AG04450 (cell line): ENCODE measurements at places on chromosomes 5 and 9. TPM values are rescaled to one million over a fixed set of nuclear protein-coding genes. Genes with fewer than 3 reads are reported as not detected.

DNA sequence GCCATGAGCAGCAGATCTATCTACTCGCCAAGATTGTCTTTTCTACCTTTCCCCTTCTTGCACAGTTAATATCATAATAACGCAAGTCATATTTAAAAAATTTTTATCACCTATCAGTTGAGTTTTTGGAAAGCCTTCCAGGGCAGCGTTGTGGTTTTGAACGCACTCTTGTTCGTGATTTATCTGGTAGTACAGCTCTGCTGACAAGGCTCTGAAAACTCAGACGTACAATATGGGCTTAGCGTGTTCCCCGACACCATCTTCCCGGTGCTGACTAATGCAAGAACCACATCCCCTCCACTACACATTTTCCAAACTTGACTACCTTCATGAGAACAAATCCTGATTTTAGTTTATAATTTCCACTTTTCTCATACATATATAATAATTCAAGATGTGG lies 1.6 kb upstream of the NFIL3 start:
- DNase-seq: no peak

DNA sequence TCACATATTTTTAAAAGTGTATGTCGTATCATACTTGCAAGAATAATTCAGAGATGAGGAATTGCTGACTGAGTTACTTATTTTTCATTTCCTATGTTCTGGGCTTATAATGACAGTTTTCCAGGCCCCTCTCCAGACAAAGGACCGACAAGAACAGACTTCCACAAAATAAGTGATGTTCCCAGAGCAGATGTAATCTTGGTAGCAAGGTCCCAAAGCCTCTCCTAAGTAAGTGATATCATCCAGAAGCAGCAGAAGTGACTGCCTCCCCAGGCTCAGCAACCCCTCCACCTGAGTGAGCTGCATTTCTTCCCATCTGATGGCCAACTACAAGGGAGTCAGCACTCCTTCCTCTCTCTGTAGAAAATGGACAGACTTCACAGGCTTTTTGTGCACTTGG lies 57.1 kb downstream of the SEMA6A start:
- DNase-seq: no peak

DNA sequence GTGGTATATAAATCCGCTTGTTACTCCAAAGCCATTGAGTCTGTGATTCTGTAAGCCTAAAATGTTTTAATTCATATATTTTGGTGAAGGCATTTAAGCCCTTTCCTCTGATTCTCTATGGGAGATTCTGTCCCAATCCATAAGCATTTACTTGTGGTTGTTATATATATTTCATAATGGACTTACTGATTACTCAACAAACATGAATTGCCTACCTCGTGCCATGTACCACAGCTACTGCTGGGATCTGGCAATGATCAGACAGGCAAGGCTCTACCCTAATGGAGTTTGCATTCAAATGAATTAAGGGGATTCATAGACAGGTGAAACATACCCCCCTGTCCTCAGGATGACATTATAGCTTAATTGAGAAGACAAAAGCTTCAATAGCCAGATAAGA lies 54.5 kb downstream of the C9orf152 start:
- DNase-seq: no peak

DNA sequence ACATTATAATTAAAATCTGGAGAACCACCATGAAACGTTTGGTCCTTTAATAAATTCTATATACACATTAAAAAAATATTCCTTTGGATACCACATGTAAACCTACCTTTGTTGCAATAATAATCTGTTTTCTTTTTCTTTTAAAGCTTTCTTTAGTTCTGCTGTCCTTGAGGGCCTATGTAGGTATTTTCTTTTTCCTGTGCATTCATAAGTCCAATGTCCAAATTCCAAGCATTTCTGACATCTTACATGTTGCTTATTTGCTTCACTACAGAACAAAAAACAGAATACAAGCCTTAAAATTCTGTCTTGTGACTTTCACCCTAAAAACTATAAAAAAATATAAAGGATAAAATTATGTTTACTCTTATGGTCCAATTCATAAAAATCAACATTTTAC lies 19.7 kb downstream of the ZCCHC10 start:
- DNase-seq: no peak

- no peak for DNase-seq
Observed at GRCh38 chr9:98365227-98365669, 109.8 kb upstream of the TBC1D2 start.

DNA sequence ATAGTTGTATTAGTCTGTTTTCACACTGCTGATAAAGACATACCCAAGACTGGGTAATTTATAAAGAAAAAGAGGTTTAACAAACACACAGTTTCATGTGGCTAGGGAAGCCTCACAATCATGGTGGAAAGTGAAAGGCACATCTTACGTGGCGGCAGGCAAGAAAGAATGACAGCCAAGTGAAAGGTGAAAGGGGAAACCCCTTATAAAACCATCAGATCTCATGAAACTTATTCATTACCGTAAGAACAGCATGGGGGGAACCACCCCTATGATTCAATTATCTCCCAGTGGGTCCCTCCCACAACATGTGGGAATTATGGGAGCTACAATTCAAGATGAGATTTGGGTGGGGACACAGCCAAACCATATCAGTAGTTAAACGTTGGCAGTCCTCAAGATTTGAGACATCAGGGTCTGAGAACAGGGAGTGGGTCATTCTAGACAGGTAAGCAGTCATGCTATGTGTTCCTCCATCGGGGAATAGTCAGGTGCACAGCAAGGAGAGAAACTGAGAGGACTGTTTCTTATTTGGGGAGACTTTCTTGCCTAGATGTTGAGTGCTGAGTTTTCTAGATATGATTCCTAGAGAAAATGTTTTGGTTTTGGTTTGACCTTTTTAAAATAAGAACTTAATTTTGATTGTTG lies 45.8 kb upstream of the ENTREP1 start:
- no peak for DNase-seq

The MAST4 gene
- 11.6 and 13.2 TPM in 2 replicates for polyA plus RNA-seq

The SPINK4 gene
- polyA plus RNA-seq: not detected in 2 replicates

The GAS1 gene
- 6.4 and 7.6 TPM in 2 replicates for polyA plus RNA-seq

The INSL4 gene
- 0.05 TPM in 1 of 2 replicates, not detected in the other for polyA plus RNA-seq

The PBX3 gene
- polyA plus RNA-seq: 34.2 and 37.6 TPM in 2 replicates

The ICE1 gene
- 17.8 and 23.4 TPM in 2 replicates for polyA plus RNA-seq
